Thyroid gland (tissue), 4 donors: ENCODE measurements at places on chromosomes 7 and 10. TPM values are rescaled to one million over a fixed set of nuclear protein-coding genes. Genes with fewer than 3 reads are reported as not detected.

DNA sequence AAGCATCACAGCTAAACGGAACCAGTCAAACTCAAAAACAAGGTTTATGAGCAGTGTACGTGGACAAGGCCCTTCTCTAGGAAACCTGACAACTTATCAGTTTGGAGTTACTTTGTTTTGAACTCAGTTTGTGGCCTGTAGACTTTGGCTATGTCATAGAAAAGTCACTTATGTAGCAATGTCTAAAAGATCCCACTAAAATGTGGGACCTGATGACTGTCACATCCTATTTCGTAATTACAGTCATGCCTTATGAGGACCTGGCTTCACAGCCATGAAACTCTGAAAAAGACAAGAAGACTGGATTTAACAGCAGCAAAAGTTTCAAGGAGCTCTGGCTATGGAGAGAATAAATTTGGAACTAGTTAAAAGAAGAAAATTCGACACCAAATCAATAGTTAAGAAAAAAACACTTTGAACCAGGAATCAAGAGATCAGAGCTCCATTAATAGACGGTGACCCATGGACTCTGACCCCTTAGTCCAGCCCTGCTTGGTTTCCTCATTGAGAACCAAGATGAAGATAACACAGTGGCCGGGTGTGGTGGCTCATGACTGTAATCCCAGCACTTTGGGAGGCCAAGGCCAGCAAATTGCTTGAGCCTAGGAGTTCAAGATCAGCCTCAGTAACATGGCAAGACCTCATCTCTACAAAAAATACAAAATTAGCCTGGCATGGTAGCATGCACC lies 204.3 kb downstream of the SFMBT2 start:
- no peak overlapping the region for H3K4me3 ChIP-seq
- H3K27me3 ChIP-seq: no peaks in the 10 kb centered on the region
- H3K4me1 ChIP-seq: no peaks in the 10 kb centered on the region

DNA sequence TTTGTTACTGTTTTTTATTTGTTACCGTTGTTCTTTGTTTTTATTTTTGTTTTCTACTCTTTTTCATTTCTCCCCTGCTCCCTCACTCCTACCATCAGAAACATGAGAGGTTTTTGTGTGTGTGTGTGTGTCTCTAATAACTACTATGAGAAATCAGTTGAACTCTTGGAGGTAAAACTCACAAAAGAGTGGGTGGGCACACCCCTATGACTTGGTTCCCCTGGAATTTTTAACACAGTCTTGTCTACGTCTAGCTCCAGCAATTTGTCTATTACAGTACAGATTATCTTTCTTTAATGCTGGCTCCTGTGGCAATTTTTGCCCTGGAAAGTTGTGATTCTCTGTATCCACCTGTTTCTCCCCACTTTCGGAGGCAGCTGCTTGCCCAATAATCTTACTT lies 56.2 kb downstream of the AOAH start:
- H3K4me1 ChIP-seq: no peaks in the 10 kb centered on the region
- DNase-seq: no peak
- H3K4me3 ChIP-seq: no peak overlapping the region
- no peak overlapping the region for H3K27ac ChIP-seq
- H3K27me3 ChIP-seq: no peaks in the 10 kb centered on the region

DNA sequence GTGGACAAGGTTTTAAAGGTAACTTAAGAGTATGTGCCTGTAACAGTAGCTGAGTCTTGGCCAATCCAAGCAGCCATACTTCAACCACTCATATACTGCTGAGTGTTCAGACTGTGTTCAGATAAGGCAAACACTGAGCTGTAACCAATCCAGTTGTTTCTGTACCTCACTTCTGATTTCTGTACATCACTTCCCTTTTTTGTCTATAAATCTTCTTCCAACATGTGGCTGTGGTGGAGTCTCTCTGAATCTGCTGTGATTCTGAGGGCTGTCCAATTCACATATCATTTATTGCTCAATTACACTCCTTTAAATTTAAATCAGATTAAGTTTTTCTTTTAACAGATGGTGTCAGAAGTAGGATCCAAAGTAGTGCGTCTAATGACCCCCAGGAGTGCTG lies 149.5 kb upstream of the PHF14 start:
- no peaks in the 10 kb centered on the region for H3K27me3 ChIP-seq
- H3K36me3 ChIP-seq: no peaks in the 10 kb centered on the region
- no peak overlapping the region for H3K27ac ChIP-seq
- no peak overlapping the region for H3K4me3 ChIP-seq
- no peaks in the 10 kb centered on the region for H3K4me1 ChIP-seq

DNA sequence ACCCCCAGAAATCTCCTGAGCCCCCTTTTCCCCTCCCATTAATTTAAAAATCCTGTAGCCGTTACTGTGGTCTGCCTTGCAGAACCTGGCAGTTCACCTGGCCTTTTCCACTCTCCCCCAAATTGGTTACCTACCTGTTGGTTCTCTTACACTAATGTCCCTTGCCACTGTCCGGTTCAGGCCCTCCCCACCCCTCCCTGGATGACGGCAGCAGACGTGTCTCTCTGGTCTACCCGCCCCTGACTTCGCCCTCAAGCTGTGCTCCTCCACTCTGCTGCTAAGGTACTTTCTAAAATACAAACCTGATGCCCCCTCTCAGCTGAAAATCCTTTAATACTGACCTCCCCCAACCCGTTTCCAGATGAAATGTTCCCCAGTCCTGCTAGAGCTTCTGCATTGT lies 15.6 kb upstream of the SH3PXD2A start:
- H3K4me1 ChIP-seq: no peaks in the 10 kb centered on the region
- DNase-seq: no peak
- no peak overlapping the region for H3K4me3 ChIP-seq
- no peak overlapping the region for H3K27ac ChIP-seq

GRCh38 chr10:12975906-12976305 lies 25.6 kb downstream of the CCDC3 start:
- DNase-seq: no peak
- no peak overlapping the region for H3K4me3 ChIP-seq
- no peaks in the 10 kb centered on the region for H3K27me3 ChIP-seq
- peaks cover 10% of the 10 kb centered on the region for H3K4me1 ChIP-seq

- DNase-seq: no peak
- no peak overlapping the region for H3K4me3 ChIP-seq
- no peak overlapping the region for H3K27ac ChIP-seq
- no peaks in the 10 kb centered on the region for H3K27me3 ChIP-seq
These were observed 260.9 kb upstream of the BMPER start for GRCh38 chr7:33644489-33644888.

GRCh38 chr7:7956531-7957128 lies 12.0 kb upstream of the GLCCI1 start:
- no peak overlapping the region for H3K4me3 ChIP-seq
- H3K4me1 ChIP-seq: peaks cover 43% of the 10 kb centered on the region

DNA sequence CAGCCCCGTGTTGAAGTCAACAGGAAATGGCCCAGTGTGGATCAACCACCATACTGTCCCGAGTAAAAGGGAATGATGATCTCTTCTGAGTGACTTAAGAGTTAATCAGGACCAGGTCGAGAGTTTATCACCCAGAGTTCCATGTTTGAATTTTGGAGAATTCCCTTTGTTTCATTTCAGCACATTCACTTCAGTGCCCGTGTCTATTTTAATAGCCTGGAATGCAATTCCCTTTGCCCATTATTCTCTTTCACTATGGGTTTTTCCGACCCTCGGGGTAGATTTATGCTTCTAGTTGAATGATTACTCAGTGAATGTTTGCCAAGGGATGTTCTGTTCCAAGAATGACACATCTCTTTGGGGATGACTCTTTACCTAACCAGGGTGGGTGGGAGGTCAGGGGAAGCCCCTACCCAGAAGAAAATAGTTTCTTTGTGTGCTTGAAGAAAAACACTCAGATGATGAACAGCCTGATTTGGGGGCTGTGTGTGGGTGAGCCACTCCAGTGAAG lies 594.9 kb downstream of the INHBA start:
- no peak for DNase-seq
- no peak overlapping the region for H3K27ac ChIP-seq
- no peaks in the 10 kb centered on the region for H3K27me3 ChIP-seq
- no peaks in the 10 kb centered on the region for H3K36me3 ChIP-seq
- peaks cover 5% of the 10 kb centered on the region for H3K4me1 ChIP-seq

GRCh38 chr7:46810986-46811385 lies 770.9 kb downstream of the TNS3 start:
- no peaks in the 10 kb centered on the region for H3K36me3 ChIP-seq
- no peaks in the 10 kb centered on the region for H3K4me1 ChIP-seq
- H3K27me3 ChIP-seq: no peaks in the 10 kb centered on the region
- H3K4me3 ChIP-seq: no peak overlapping the region

DNA sequence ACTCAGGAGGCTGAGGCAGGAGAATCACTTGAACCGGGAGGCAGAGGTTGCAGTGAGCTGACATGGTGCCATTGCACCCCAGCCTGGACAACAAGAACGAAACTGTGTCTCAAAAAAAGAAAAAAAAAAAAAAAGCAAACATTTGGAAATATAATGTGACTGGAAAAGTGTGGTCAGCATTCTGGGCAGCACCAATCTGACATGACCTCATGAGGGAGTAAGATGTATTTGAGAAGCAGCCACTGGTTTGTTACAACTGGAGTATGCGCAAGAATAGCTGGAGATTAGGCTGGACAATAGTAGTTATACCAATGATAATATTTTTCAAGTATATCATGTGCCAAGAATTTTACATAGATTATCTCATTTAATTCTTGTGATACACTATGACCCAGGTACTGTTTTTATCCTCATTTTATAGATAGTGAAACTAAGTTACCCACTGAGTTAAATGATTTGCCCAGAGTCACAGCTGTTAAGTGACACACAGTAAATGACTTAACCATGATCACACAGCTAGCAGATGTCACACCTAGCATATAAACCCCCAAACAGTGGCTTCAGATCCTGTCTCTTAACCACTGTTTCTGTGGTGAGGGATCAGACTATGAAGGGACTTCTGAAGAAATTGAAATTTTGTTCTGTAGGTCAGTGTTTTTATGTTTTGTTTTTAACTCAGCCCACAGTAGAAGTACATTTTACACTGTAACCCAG lies 11.1 kb downstream of the MCU start:
- no peak for DNase-seq
- no peaks in the 10 kb centered on the region for H3K27me3 ChIP-seq
- no peaks in the 10 kb centered on the region for H3K4me1 ChIP-seq
- H3K4me3 ChIP-seq: no peak overlapping the region
- H3K27ac ChIP-seq: no peak overlapping the region
- H3K36me3 ChIP-seq: no peaks in the 10 kb centered on the region

GRCh38 chr10:71985542-71986250 lies 21.5 kb downstream of the CHST3 start:
- no peaks in the 10 kb centered on the region for H3K27me3 ChIP-seq
- H3K36me3 ChIP-seq: no peaks in the 10 kb centered on the region
- peak; percentile 69 for DNase-seq
- H3K4me3 ChIP-seq: no peak overlapping the region

- H3K27me3 ChIP-seq: no peaks in the 10 kb centered on the region
- no peak overlapping the region for H3K4me3 ChIP-seq
- DNase-seq: no peak
These were observed 182.9 kb downstream of the ANK3 start for GRCh38 chr10:60206735-60207134.

DNA sequence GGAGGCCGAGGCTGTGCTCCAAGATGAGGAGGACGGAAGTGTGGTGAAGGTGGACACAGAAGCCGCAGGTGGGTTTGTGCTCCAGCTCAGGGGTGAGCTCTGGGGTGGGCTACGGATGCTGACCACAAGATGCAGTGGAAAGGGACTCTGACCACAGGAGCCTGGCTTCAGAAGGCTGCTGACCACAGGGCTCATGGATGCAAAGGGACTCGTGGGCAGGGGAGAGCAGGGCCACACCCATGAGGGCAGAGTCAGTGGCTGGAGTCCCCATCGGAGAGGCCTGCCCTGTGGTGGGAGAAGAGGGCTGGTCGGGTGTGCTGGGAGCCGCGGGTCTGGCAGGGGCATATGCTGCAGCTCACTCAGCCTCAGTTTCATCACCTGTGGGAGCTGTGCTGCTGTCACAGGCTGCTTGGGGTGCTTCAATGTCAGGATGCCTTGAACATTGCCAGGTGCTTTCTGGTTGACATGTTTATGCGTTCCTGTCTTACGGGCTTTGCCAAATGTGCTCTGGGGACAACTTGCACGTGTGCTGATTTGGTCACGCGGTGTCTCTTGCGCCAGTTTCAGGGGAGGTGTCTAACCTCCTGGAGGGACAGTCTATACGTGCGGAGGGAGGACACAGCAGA lies 13.7 kb downstream of the SCART1 start:
- DNase-seq: no peak
- H3K27ac ChIP-seq: no peak overlapping the region
- H3K4me1 ChIP-seq: no peaks in the 10 kb centered on the region
- no peaks in the 10 kb centered on the region for H3K27me3 ChIP-seq
- H3K4me3 ChIP-seq: no peak overlapping the region

- peak; percentile 53 for DNase-seq
- no peak overlapping the region for H3K4me3 ChIP-seq
- no peaks in the 10 kb centered on the region for H3K36me3 ChIP-seq
- no peaks in the 10 kb centered on the region for H3K27me3 ChIP-seq
- H3K27ac ChIP-seq: no peak overlapping the region
These were observed 160.0 kb downstream of the SLIT1 start for GRCh38 chr10:97025613-97026242.

DNA sequence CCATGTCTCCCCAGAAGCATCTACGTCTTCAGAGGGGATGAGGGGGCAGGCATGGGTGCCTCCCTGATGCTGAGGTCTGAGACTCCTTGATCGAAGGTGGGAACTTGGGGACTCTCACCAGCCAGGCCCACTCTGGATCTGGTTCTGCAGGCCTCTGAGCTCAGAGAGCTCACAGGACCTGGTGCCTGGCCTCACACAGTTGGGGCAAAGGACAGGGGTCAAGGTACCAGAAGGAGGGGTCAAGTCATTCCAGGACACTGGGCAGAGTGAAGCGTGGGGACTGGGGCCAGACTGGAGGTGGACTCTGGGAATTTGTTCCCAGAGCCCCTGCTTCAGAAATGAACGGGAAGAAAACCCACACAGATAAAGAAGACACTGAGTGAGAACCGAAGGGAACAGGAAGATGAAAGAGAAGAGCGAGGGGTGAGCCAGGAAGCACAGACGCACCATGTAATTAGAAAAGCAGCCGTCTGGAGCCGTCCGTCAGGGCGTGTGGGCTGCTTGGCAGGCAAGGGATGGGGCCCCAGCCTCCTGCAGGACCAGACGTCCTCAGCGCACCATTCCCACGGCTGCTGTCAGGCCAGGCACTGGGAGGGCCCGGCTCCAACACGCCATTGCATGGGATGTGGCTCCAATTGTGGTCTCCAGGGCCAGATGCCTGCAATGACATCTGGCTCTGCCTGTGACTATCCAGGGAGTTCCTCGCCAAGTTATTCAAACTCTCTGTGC lies 47.7 kb downstream of the ZCCHC24 start:
- no peak for DNase-seq
- no peaks in the 10 kb centered on the region for H3K27me3 ChIP-seq
- H3K27ac ChIP-seq: peak overlapping the region; percentile 91

- peaks cover 9% of the 10 kb centered on the region for H3K4me1 ChIP-seq
- no peak overlapping the region for H3K27ac ChIP-seq
These were observed 58.3 kb downstream of the SLC39A12 start for GRCh38 chr10:18010050-18010449.

Gene ELN
- total RNA-seq: 29.0 TPM

Gene MKX
- total RNA-seq: 3.6 TPM

Gene NAT16
- total RNA-seq: 0.29 TPM

Gene CRTAC1
- 4.7 TPM for total RNA-seq

Gene SCART1
- total RNA-seq: 3.1 TPM

Gene BLNK
- 5.8 TPM for total RNA-seq

Gene CYP2W1
- total RNA-seq: not detected

Gene CUBN
- total RNA-seq: 19.9 TPM

Gene RBP3
- not detected for total RNA-seq

Gene ATRNL1
- 6.3 TPM for total RNA-seq

Gene PRRT4
- total RNA-seq: not detected
